Cortex of kidney (tissue), 1 donor: ENCODE measurements at places on chromosomes 12 and 14.
A peak's percentile ranks its signal among the peaks of the same experiment; 100 is the strongest.

GRCh38 chr14:22753586-22753985, 12.9 kb upstream of the OXA1L start:
- no peak for DNase-seq

DNA sequence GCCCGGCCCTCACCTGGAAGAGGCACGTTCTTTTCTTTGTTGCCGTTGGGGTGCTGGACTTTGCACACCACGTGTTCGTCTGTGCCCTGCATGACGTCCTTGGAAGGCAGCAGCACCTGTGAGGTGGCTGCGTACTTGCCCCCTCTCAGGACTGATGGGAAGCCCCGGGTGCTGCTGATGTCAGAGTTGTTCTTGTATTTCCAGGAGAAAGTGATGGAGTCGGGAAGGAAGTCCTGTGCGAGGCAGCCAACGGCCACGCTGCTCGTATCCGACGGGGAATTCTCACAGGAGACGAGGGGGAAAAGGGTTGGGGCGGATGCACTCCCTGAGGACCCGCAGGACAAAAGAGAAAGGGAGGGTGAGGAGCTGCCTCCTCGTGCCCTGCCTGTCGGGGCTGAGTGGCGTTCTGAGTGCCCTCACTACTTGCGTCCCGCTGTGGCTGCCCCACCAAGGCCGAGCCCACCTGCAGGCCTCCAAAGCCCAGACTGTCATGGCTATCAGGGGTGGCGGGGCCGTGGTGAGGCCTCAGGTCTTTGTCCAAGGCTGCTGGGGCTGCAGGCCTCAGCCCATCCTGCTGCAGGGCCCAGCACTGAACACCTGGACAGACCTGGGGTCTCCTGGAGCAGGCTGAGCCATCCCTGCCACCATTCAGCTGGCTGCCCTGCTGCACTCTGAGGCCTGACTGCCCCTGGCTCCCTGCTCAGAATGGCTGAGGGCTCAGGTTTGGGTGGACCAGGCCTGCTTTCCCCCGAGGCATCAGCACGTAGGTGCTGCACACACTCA, 329.7 kb downstream of the TMEM121 start:
- DNase-seq: no peak

- DNase-seq: no peak
These were observed 202.3 kb upstream of the SLC38A2 start for GRCh38 chr12:46574847-46575246.

DNA sequence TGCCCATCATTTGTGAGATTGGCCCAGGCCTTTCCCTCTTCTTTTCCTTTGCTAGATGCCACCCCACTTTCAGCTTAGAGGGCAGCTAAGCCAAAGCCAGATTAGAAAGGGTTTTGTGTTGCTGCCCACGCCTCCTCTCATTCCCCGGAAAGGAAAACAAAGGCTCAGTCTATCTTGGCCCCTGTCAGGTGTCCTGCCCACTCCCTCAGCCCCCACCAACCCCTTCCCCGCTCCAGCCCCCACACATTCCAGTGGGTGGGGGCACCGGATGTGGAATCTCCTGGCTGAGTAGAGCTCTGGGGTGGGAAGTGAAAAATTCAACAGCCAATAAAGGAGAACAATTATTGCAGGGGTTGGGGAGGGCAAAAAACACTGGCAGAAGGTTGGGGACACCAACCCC, 2.2 kb downstream of the BLOC1S1 start:
- no peak for DNase-seq

DNA sequence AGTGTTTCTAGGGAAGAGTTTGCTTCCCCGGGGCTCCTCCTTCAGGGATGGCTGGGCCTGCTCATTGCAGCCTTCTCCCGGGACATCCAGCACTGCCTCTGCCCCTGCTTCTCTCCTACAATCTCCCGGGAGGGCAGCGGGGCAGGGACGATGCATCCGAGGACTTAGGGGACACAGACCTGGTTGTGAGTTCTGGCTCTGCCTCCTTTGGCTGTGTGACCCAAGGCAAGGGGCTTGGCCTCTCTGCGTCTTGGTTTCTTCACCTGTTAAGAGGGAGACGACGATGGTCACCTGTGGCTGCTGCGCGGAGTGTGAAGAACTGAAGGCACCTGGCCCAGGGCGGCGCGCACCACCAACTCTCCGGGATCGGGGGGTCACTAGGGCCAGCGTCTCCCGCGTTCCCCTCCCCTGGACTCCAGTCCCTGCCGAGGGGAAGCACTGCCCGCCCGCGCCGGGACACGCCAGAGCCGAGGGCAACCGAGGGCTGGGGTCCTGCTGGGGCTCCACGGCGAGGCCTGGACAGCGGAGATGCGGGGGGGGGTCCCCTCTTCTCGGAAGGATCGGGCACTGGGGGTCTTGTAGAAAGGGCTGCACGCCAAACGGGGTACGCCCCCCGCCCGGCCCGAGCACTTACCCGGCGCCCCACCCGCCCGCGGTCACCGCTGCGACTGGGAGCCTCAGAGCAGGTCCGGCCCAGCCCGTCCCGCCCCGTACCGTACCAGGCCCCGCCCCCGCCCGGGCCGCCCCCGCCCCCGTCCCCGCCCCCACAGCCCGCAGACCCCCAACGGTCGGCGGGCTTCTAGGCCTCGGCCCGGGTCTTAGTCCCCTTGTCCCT, at the start of gene HVCN1:
Gene HVCN1 (minus strand): TSS at position 670 of the 835 bp plus-strand sequence. CDS start 5,870 bp downstream, outside the sequence.
- no peak for DNase-seq

DNA sequence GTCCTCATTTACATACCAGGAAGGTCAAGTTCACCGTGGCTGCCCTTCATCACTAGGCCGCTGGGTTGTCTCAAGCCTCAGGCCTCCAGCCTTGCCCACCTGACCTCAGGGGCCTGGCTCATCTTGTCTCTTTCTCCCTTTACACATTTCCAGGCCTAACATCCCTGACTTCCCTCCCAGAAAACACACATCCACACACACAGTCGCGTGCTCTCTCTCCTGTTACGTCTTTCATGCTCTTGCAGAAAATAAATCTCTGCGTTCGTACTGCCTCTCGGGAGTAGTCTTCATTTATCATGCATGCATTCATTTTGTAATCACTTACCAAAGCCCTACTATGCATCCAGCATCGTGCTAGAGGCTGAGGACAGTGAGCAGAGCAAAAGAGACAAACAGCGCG, 220.0 kb upstream of the PWP1 start:
- no peak for DNase-seq

DNA sequence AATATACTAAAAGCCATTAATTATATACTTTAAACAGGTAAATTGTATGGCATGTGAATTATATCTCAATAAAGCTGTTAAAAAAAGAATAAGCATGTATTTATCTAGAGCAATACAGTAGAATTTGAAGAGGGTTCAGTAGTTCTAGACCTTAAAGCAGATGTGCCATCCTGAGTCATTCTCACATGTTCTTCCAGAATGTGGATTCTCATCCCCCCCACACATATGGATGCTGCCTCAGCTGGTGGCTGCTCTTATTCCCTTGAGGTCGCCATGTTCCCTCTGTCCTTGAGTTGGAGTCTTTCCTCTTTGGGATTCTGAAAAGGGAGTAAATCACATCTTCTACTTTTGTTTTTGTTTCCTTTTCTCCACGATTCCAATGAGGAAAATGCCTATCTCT, 321.3 kb downstream of the AEBP2 start:
- DNase-seq: no peak

GRCh38 chr12:11500188-11500860, 105.0 kb upstream of the PRB2 start:
- peak; percentile 21 for DNase-seq
